Left renal cortex interstitium (tissue), 4 donors: ENCODE measurements at places on chromosomes 16 and 17. TPM values are rescaled to one million over a fixed set of nuclear protein-coding genes. Genes with fewer than 3 reads are reported as not detected.

- no peak for DNase-seq
These were observed 1.9 kb downstream of the CLCN7 start for GRCh38 chr16:1472974-1473373.

GRCh38 chr16:21156767-21157467, 1.6 kb upstream of the LDAF1 start:
- no peak for DNase-seq

Gene PPL
- polyA plus RNA-seq, result 32.0 TPM

Gene MEOX1
- polyA plus RNA-seq, result 12.8 TPM

Gene ABI3
- 6.1 TPM for polyA plus RNA-seq

- DNase-seq, result no peak
These were observed 881 bp downstream of the MLLT6 start for GRCh38 chr17:38705803-38706504.

Gene DUS2
- 14.6 TPM for polyA plus RNA-seq

Gene TBC1D3B
- polyA plus RNA-seq, result 4.8 TPM

GRCh38 chr16:73053364-73054124, 5.6 kb upstream of the ZFHX3 start:
- no peak for DNase-seq

GRCh38 chr17:9074131-9074530, 52.8 kb downstream of the NTN1 start:
- no peak for DNase-seq

DNA sequence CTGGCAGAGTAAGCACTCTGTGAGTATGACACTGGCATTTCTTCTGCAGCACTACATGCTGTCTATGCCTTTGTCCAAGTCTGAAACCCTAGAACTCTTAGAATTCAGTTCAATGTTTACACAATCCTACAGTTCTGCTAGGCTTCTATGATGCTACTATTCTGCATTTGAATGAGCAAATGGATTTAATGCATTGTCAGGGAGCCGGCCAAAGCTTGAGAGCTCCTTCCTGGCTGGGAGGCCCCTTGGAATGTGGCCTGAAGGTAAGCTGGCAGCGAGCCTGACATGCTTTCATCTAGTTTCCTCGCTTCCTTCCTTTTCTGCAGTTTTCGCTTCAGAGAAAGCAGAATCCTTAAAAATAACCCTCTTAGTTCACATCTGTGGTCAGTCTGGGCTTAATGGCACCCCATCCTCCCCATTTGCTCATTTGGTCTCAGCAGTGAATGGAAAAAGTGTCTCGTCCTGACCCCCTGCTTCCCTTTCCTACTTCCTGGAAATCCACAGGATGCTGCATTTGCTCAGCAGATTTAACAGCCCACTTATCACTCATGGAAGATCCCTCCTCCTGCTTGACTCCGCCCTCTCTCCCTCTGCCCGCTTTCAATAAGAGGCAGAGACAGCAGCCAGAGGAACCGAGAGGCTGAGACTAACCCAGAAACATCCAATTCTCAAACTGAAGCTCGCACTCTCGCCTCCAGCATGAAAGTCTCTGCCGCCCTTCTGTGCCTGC, at the start of gene CCL2:
Gene CCL2 (plus strand): TSS at position 635 of the 730 bp plus-strand sequence. CDS start 65 bp downstream, at position 700.
- peak; percentile 48 for DNase-seq

DNA sequence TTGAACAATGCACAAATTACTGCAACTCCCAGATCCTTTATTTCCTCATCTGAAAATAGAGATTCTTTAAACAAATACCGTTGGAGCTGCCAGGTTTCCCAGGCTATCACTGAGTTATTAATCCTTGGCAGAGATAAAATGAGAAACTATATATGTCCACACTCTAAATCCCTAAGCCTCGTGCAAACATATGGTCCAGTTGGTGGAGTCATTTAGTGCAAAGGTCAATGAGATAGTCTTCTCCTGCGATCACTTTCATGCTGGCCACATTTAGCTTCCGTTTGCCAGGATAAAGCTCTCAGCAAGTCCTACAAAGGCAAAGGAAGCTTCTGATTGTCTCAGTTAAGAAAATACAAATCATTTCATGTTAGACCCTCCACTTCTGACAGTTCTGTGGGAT, 11.0 kb downstream of the GRIN2A start:
- no peak for DNase-seq

DNA sequence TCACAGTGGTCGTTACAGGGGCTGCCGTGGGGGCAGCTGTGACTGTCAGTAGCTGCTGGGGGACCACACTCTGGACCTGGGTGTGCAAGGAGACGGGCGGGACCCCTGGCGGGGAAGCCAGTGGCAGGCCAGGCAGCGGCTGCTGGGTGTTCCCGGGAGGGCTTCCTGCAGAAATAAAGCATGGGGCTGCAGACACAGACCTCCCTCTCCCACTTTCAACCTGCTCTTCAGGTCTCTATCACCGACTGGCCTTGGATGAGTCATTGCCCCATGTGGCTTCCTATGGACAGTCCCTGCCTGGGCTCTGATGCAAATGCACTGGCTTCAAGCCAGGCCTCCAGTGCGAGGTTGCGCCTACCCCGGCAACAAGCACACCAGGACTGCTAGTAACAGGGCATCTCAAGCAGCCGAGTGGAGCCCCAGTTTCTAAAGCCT, 17.2 kb downstream of the SREBF1 start:
- no peak for DNase-seq

Gene ADAMTS18
- polyA plus RNA-seq, result 4.1 TPM

Gene APOBR
- 0.65 TPM for polyA plus RNA-seq

DNA sequence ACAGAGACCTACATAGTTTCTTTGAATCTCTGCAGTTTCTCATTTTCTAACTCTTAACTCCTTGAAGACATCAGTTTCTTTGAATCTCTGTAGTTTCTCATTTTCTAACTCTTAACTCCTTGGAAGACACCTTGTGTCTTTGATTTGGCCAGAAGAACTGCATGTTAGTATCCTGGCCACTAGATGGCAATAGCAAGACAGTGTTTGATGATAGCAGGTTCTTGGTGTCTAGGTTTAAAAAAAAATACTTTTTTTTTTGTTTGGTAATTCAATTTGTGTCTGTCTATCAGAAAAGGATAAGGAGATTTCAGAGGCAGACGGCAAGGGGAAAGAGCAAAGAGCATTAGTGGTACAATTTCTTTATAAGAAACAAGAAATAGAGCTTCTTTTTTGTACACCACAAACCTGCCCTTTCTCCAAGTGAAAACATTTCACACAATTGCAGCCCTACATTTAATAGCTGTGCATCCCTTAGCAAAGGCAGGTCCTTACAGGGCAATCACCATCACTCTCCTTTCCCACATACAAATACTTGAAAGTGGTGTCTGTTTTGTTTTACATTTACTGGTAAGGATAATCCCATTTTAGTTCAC, 1324.9 kb upstream of the CDH8 start:
- DNase-seq, result peak; percentile 32

DNA sequence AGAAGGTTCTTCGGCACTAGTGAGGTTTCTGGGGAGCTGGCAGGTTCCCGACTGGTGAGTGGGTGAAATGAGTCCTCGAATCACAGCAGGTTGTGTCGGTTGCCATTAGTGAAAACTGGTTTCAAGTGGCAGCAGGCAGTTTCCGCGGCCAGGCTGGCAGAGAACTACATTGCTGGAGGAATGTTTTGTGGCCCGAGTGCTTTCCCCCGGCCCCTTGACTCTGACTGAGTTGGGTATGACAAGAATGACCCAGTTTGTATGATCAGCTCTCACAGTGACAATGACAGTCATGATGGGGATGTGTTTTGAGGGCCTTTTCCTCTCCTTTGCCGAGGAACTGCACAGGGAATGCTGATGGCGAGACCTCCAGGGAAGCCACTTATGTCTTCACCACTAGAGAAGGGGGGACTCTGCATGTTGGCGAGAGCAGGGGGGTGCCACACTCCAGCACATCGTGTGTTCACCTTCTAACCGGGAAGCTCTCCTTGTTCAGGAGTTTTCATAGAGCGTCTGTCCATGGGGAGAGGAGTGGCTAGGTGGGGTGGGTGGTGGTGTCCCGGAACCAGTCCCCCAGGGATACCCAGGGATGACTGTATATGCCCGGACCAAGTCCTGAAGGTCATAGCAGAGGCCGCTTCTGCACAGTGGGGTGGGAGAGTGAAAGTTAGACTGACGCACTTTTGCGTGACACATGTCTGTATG, 206.0 kb upstream of the CHMP6 start:
- no peak for DNase-seq

- no peak for DNase-seq
These were observed 80.0 kb downstream of the USP32 start for GRCh38 chr17:60311936-60312335.

Gene CCDC102A
- 25.6 TPM for polyA plus RNA-seq

DNA sequence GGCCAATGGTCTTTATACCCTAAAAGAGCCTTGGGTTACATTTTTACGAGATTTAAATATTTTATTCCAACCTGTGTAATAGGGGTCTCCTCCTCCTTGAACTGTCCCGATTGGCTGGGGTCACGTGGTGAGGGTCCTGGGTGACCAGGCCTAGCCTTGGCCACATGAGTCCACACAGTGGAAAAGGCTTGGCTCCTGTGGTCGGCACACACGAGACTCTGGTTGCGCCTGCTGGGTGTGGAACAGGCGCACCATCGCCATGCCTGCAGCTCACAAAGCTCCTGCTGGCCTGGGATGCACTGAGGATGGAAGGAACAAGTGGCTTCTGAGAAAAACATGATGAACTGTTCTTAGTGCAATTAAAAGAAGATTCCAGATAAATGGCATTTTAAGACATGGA, 103.9 kb upstream of the ZNF750 start:
- no peak for DNase-seq

Gene TPSB2
- 0.20 TPM for polyA plus RNA-seq

Gene CDC42EP4
- polyA plus RNA-seq, result 44.9 TPM

Gene DPEP2
- 0.77 TPM for polyA plus RNA-seq

Gene RNU2-1
- polyA plus RNA-seq, result 1.0 TPM

- no peak for DNase-seq
These were observed 3.3 kb downstream of the XYLT2 start for GRCh38 chr17:50349243-50349600.

Gene SPATA32
- polyA plus RNA-seq, result 0.43 TPM

DNA sequence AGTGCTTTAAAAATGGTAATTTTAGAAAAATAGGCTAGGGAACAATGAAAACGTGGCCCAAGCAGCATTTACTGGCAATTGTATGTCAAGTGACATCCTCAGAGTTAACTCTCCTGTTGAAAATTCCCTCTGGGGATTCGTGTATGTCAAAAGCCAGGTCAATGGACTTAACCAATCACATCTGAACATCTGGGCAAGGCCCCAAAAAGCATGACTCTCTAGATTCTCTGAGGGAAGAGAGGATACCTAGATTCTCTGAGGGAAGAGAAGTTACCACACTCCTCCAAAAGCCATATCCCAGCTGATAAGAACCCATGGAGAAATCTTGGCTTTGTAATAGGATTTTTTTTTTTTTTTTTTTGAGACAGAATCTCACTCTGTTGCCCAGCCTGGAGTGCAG, 23.5 kb downstream of the NFE2L1 start:
- DNase-seq, result no peak

Gene CETP
- polyA plus RNA-seq, result 10.5 TPM
